ENCODE measurements at places on chromosomes 1 and 21.

DNA sequence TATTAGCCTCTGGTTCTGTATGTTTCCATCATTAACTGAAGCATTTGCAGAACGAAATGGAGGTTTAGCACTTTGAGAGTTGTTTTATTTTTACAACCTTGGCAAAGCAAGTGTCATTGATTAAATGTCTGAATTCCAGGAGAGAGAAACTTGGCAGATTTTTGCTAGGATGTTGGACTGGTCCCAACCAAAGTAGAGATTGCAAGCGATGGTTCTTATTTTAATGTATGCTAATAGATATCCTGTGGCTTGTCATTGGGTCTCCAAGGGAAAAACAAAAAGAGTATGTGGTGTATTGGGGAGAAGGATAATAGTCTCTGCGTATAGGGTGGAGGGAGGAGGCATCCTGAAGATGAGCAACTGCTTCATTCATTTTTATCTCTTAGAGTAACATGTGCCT, 457.2 kb upstream of the RUNX1 start:
- DNase-seq, result no peak

- no peak for DNase-seq
These were observed 275.2 kb downstream of the VAV3 start for GRCh38 chr1:107689733-107690132.

DNA sequence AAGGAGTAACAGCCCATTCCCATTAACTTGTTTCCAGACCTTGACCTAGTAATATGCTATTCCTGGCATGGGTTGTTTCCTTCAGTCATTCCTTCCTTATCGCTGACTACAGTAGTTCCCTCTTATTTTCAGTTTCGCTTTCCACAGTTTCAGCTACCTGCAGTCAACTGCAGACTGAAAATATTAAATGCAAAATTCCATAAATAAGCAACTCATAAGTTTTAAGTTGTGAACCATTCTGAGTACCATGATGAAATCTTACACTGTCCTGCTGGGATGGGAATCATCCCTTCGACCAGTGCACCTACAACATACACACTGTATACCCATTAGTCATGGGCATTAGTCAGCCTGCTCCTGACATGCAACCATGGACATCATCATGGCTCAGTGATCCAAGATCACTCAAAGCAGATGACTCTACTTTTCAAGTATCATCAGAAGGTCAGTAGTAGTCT, 66.7 kb downstream of the CCDC30 start:
- no peak for DNase-seq

DNA sequence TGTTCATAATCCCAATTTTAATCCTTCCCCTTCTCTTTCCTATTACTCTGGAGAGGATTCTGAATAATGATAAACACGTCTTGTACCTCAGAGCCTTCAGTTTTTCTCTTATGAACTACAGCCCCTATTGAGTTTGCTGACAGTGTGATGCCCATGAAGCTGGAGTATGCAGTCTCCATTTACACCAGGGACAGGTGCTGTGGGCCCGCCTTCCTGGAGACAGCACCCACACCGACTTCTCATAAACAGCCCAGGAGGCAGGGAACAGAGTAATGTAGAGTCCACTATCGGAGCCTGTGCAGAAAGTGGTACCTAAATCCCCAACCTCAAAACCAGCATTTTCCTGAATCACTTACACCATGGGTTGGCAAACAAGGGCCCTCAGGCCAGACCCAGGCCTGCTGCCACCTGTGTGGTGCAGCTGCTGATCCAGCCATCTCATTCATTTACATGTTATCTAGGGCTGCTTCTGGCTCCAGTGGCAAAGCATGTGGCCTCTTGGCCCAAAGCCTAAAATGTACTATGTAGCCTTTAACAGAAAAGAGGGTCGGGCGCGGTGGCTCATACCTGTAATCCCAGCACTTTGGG, 95.1 kb upstream of the KRTAP19-8 start:
- no peak for DNase-seq

DNA sequence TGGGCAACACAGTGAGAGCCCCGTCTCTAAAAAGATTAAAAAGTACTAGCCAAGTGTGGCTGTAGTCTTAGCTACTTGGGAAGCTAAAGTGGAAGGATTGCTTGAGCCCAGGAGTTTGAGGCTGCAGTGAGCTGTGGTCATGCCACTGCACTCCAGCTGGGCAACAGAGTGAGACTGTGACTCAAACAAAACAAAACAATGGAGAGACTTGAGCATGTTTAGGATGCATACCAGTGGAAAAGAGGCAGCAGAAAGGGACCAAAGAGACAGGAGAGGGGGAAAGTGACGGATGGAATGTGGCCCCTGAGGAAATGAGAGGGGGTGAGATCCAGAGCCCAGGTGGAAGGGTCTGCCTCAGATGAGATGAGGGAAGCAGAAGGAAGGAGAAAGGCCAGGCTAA, 358.9 kb downstream of the RPS6KC1 start:
- no peak for DNase-seq
